M059J (cell line): ENCODE measurements at places on chromosomes 2 and 18.
A peak's percentile ranks its signal among the peaks of the same experiment; 100 is the strongest.

DNA sequence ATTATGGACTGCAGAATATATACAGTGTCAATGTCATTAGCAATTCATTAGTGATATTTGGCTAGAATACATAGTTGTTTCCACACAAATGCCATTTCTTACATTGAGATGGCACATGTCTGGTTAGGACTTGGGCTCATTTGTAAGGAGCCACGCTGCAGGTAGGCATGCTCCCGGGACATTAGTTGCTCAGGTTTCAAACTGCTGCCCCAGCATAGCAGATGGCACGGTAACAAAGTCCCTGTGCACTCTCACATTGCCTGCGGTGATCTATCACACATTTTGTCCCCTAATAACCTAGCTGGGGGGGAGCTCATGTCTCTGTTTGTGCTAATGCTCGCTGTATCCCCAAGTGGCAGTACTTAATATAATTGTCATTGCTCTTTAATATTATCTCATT, 185.1 kb downstream of the NEDD4L start:
- DNase-seq, result no peak

DNA sequence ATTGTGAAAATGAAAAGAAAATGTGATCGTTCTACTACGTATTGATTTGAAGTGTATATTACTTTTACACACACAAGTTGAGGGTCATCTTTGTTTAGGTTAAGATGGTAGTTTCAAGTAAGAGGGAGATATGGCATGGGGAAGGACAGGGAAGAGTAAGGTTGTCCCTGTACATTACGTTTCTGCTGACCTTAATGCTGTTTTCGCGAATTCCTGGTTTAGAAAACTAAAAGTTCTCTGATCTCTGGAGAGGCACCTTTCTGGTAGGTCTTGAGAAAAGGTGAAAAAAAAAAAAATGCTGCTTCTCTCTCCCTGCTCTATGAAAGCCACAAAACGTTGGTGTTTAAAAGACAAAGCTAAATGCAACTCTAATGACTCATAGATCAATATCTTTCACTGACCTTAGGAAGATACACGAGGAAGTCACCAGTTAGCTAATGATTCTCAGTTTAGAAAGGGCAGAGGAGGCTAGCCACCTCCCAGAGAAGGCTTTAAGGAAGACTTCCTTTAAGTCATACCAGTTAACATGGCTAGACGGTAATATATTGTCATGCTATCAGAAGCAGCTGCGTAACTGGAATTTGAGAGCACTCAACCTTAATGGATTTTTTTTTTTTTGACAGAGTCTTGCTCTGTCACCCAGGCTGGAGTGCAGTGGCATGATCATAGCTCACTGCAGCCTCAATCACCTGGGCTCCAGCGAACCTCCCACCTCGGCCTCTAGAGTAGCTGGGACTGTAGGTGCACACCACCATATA, 13.2 kb downstream of the TXNDC2 start:
- DNase-seq, result peak; percentile 82

DNA sequence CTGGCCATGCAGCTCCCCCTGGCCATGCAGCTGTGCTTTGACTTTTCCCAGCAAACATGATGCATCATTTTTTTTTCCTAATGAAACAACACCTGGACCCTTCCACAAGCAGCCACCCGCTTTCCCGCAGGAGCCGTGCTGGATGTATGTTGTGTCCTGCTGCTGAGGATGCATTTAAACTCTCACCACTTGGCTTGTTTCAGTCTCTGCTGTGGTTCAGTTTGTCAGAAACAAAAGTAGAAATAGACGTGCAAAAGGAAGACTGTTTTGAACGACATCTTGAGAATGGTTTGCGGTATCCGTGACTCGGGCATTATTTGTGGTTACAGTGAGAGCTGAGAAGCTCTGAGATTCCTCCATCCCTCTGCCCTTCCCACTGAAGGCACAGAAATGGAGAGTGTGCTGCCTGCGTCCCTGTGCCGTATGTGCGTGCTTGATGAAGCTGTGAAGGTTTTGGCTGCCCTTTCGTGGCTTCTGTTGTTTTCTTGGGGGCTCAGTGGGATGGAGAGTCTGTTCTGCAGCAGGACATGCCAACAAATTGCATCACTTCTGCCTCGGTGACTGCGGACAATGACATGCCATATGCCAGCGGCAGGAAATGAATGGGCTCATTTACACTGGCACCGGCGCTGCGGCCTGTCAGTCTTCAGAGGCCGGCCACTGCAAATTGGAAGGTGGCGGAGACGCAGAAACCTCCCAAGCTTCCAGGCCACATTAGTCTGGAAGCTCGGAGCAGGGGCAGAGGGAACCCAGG, 417.7 kb upstream of the SALL3 start:
- DNase-seq, result peak; percentile 27

- DNase-seq, result peak; percentile 49
Observed at GRCh38 chr2:148021059-148021861, at the start of gene MBD5. MBD5 (plus strand) TSS chr2:148021091.
